ENCODE measurements at places on chromosomes 2 and 18. TPM values are rescaled to one million over a fixed set of nuclear protein-coding genes. Genes with fewer than 3 reads are reported as not detected.
A peak's percentile ranks its signal among the peaks of the same experiment; 100 is the strongest.

GRCh38 chr2:193583638-193584400 is 1389.1 kb upstream of the TMEFF2 start:
- peak; percentile 21 for DNase-seq

DNA sequence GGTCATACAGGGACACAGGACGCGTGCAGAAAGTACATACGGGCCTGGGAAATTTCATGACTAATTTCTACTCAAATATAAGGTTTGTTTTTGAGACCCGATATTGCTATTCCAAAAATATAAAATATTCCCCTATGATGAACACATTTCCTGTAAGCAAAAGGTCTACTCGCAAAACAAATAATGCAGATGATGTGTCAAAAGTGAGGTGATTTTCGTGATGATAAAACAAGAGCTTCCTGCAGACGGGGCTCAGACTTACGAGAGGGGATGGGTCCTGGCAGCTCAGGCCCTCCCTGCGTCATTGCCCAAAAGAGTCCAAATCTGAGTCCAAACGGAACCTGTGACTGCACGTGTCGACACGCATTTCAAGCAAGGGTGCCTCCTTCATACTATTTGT is 62.7 kb downstream of the MBP start:
- no peak for DNase-seq

DNA sequence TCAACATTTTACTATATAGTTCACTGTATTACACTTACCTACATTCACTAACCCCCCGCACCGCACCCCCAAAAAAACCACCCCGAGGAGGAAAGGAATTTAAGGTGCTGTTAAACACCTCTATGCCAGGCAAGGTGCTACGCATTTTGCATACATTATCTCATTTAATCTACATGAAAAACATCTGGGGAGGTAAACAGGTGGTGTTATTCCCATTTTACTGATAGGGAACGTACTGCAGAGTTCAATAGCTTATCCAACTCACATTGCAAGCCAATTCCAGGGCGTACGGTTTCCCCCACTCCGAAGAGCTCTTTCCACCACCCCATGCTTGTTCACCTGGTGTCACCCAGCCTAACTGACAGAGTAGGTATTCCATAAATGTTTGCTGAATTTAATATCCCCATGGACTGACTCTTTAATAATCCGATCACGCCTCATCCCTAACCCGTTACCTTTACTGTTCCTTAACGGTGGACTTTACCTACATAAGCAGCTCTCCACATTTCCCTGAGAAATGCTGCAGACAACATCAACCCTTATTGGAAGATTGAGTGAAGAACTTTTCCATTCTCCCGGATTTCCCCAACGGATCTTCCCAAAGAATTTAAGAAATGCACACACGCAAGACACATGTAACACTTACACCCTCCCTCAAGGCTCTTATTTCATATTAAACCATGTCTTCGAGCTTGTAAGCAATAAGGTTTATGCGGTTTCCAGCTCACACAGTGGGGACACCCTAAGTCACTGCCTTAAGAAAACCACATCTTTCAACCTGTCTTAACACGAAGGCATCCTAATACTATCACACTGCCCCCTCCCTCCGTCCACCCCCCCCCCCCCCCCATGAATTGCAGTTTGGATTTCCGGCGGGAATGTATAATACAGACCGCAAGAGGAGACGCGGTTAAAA is 1.2 kb downstream of the RAPH1 start:
- DNase-seq, result peak; percentile 39

- no peak for DNase-seq
These were observed 144.6 kb upstream of the LYPD1 start for GRCh38 chr2:132814651-132815050.

DNA sequence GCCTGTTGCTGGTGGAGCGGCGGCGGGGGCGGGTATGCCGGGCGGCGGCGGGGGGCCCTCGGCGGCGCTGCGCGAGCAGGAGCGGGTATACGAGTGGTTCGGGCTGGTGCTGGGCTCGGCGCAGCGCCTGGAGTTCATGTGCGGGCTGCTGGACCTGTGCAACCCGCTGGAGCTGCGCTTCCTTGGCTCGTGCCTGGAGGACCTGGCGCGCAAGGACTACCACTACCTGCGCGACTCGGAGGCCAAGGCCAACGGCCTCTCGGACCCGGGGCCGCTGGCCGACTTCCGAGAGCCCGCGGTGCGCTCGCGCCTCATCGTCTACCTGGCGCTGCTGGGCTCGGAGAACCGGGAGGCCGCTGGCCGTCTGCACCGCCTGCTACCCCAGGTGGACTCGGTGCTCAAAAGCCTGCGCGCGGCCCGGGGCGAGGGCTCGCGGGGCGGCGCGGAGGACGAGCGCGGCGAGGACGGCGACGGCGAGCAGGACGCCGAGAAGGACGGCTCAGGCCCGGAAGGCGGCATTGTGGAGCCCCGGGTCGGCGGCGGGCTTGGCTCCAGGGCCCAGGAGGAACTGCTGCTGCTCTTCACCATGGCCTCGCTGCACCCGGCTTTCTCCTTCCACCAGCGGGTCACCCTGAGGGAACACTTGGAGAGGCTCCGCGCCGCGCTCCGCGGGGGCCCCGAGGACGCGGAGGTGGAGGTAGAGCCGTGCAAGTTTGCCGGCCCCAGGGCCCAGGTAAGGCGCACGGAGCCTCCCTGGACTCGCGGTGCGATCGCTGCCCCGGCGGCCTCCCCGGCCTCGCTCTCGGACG is 1.0 kb downstream of the ZCCHC2 start:
- DNase-seq, result peak; percentile 39

GRCh38 chr2:144645083-144645778 is 125.3 kb upstream of the ZEB2 start:
- no peak for DNase-seq

DNA sequence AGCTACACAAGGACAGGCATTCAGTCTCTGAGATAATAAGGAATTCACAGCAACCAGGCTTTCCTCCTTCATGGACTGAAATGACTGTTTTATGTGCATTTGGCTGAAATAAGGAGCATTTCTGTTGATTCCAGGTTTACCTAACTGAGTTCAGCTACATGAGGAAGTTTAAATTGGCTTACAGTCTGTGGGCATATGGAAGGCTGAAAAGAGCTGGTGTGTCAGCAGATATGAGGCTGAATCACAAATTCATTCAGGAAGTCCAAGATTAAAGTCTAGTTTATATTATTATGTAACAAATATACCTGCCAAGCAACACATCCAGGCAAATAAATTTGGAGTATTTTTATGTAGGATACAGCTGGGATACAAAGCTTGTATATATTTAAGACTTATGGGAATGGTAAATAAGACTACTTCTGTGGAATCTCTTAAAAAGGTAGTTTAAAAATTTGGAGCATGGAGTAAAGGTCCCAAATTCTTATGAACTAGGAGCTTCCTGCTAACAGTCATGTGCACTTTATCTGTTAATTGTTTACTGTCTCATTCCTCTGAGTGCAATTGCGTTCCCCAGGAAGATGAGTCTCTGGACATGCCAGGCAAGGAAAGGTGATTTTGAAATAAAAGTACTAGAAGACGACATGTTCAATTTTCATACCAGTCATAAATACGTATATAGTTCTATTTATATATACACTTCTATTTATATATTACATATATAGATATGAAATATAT is 53.0 kb downstream of the ZC3H8 start:
- DNase-seq, result no peak

DNA sequence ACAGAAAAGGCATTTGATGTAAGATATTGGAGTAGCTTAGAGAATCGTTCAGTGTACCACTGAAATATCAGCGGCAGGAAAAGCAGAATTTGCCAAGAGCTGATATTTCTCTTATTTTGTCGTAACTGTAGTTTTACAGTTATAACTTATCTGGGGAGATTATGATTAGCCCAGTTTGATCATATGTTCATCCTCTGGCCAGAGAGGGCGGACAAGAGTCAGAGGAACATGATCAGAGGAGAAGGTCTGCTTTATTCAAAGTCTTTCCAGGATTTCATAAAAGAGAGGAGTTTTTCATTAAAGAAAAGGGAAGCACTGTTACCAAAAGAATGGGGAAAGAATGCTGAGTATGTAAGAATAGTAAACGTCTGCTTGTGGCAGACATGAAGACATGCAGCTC is 1655.6 kb downstream of the DPP10 start:
- no peak for DNase-seq

TDRD15 gene
- total RNA-seq, result not detected

LAPTM4A gene
- 161 TPM for total RNA-seq

ARHGAP28 gene
- 0.46 TPM for total RNA-seq

PIAS2 gene
- 2.2 TPM for total RNA-seq

ABCG8 gene
- not detected for total RNA-seq
